ENCODE measurements at places on chromosomes 16 and 17. TPM values are rescaled to one million over a fixed set of nuclear protein-coding genes. Genes with fewer than 3 reads are reported as not detected.

GRCh38 chr16:57540387-57540786 lies 2.1 kb upstream of the ADGRG5 start:
- DNase-seq, result no peak

- no peak for DNase-seq
Measured at GRCh38 chr16:3698941-3699340, 18.4 kb downstream of the TRAP1 start.

DNA sequence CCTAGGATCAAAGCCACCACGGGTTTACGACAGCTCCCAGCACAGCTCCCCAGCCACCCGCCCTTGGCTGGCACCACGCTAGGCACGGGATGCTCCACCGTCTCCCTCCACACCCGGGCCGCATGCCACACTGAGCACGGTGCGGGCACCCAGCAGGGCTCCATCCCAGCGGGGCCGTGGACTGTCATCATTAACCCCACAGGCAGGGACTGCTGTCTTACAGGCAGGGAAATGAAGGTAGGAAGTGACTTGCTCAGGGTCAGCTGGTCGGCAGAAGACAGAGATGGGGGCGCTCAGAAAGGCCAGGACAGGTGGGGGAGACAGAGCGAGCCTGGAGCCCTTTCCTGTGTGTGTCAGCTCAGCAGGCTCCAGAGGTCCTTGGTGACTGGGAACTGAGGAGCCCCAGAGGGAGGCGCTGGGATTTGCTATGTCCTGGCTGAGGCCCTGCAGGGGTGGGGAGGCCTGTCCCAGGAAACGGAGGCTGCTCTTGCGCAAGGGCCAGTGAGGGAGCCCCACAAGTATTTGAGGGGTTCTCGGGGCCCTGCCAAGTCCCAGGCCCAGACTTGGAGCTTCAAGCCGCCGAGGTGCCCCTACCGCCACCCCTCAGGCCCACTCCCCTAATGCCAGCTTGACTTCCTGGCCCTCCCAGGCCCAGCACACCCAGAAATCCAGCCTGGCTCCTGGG lies 3.2 kb downstream of the UBALD1 start:
- no peak for DNase-seq

- DNase-seq, result no peak
Measured at GRCh38 chr16:89613231-89613953, at the start of gene DPEP1. Gene DPEP1 (plus strand): TSS chr16:89613642. CDS start chr16:89630411, 16,769 bp downstream.

GRCh38 chr17:7282752-7283321 lies 1.3 kb downstream of the SLC2A4 start:
- no peak for DNase-seq

- DNase-seq, result no peak
Measured at GRCh38 chr17:8664456-8665126, 34.1 kb upstream of the MYH10 start.

DNA sequence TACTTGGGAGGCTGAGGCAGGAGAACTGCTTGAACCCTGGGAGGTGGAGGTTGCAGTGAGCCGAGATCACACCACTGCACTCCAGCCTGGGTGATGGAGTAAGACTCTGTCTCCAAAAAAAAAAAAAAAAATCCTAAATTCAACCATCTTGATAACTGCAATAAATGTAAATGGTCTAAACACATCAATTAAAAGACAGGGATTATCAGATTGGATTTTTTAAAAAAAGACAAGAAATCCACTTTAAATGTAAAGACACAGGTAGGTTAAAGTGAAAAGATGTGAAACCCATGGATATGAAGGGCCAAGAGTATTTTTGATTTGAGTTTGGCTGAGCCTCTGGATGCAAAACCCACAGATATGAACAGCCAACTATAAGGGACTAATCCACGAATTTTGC lies 64.2 kb upstream of the ATP2A3 start:
- no peak for DNase-seq

The RBFOX1 gene
- 70.2 TPM for total RNA-seq

The ZNF750 gene
- 0.13 TPM for total RNA-seq

DNA sequence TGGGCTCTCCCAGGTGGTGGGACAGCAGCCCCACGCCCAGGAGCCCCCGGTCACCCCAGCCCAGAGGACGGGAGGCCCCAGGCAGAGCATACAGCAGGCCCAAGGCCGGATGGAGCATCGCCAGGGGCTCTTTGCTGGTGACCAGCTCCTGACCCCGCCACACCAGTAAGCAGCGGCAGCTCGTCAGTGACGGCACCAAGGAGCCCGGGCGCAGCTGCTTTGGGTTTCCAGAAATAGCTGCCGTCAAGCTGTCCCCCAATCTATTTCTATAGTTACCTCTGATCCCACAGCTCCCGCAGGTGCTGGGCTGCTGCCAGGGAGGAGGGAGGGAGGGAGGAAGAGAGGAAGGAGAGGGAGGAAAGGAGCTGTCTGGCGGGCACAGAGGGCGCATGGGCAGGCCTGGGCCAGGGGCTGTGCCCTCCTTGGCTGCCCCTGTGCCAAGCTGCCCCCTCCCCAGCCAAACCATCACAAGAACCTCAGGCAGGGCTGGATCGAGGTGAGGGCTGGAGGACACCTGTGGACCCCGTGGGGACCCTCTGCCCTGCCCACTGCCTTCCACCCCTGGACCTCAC lies 10.8 kb upstream of the RASD1 start:
- DNase-seq, result peak; percentile 82

DNA sequence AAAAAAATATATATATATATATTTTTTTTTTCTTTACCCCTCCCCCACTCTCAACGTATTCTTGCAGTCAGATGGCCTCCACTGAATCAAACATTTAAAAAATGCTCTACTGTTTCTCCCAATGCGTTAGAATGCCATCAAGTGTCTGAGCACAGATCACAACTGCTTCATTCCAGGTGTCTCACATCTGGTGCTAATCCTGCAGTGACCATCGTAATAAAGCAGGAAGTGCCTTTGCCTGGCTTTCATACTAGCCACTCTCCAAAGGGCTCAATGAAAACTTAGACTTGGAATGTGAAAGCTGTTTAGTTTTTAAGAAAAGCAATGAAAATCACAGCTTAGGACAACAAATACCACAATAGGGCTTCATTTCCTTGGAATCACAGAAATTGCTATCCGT lies 37.2 kb downstream of the SKAP1 start:
- no peak for DNase-seq

- DNase-seq, result peak; percentile 87
Measured at GRCh38 chr17:333626-334396, 18.8 kb downstream of the RPH3AL start.

The ITGA2B gene
- 0.62 TPM for total RNA-seq

The METTL9 gene
- 47.4 TPM for total RNA-seq

- no peak for DNase-seq
Measured at GRCh38 chr16:13070268-13070667, 168.9 kb downstream of the SHISA9 start.

GRCh38 chr17:80920441-80920840 lies 71.2 kb upstream of the CHMP6 start:
- no peak for DNase-seq

GRCh38 chr17:83174362-83175118 lies 95.1 kb downstream of the METRNL start:
- peak; percentile 61 for DNase-seq

GRCh38 chr17:4433515-4434031 lies at the start of gene SPNS3:
Gene SPNS3 (plus strand): TSS chr17:4433940. CDS start chr17:4433968, 28 bp downstream.
- no peak for DNase-seq

GRCh38 chr16:84648595-84649510 lies 542 bp downstream of the KLHL36 start:
- DNase-seq, result peak; percentile 75

The CCDC78 gene
- total RNA-seq, result 0.32 TPM

The DOC2B gene
- 3.4 TPM for total RNA-seq

The FSCN2 gene
- 0.19 TPM for total RNA-seq

The PDE6G gene
- not detected for total RNA-seq

- peak; percentile 39 for DNase-seq
Measured at GRCh38 chr16:88932929-88933328, 44.1 kb downstream of the CBFA2T3 start.

- DNase-seq, result no peak
Measured at GRCh38 chr17:40541060-40541872, 24.0 kb downstream of the CCR7 start.

The PHOSPHO1 gene
- total RNA-seq, result 0.22 TPM

The KRT33A gene
- not detected for total RNA-seq

The TP53TG3F gene
- total RNA-seq, result not detected

GRCh38 chr17:79845601-79845949 lies 6.3 kb upstream of the CBX4 start:
- DNase-seq, result peak; percentile 46

The CCDC200 gene
- not detected for total RNA-seq

DNA sequence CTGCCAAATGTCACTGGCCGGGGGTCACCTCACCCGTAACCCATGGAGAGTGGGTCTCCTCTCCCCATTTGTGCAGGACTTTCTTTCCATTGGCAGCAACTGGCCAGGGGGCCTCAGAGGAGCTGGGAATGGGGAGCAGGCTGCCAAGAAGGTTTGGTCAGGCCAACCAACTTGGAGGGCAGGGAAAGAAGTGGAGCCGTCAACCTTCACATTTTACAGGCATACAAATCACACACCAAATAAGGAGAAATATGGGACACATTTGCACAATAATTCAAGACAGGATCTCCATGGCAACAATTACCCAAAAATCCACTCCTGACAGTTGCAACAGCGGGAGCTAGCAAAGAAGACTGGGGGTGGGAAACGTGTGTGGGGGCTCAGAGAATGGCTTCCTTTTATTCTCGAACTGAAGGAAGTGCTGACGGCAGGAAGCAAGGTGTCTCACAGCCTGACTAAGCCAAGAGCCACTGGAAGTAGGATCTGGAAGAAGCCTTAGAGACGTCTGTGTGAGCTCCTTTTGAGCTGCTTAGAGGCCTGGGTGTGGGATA lies 20.9 kb downstream of the RPRML start:
- no peak for DNase-seq

The ARMC5 gene
- total RNA-seq, result 5.8 TPM

DNA sequence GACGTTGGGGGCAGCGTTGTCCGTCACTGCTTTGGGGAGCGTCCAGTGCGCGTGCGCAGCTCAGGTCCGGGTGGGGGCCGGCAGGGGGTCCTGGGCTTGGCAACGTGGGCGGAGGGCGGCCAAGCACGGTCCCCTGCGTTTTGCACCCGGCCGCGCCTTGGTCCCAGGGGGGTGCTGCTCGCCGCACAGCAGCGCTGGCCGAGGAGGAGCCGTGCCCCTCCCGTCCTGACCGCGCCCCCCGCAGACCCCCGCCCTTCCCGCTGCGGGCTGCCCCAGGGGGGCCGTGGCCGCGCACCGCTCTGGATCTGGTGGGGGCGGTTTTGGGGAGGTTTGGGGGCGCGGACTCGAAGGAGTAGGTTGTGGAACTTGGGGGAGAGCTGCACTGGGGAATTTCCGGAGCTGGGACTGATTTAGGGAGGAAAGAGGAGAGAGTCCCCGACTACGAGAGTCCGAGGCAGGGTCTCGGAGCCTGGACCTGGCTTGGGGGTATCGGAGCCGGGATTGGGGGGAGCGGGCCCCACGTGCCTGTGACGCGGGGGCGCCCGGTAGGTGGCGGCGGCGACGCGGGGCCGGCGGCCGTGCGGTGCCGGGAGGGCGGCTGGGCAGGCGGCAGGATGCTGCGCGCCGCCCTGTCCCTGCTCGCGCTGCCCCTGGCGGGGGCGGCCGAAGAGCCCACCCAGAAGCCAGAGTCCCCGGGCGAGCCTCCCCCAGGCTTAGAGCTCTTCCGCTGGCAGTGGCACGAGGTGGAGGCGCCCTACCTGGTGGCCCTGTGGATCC lies at the start of gene SLC9A5:
Gene SLC9A5, plus strand, starts transcription at position 579 of the 777 bp plus-strand sequence. Its CDS starts 36 bp downstream, at position 615.
- DNase-seq, result peak; percentile 61

The IL17C gene
- not detected for total RNA-seq

The LGALS9B gene
- total RNA-seq, result not detected

GRCh38 chr17:42906772-42907446 lies 6.3 kb downstream of the G6PC1 start:
- no peak for DNase-seq

DNA sequence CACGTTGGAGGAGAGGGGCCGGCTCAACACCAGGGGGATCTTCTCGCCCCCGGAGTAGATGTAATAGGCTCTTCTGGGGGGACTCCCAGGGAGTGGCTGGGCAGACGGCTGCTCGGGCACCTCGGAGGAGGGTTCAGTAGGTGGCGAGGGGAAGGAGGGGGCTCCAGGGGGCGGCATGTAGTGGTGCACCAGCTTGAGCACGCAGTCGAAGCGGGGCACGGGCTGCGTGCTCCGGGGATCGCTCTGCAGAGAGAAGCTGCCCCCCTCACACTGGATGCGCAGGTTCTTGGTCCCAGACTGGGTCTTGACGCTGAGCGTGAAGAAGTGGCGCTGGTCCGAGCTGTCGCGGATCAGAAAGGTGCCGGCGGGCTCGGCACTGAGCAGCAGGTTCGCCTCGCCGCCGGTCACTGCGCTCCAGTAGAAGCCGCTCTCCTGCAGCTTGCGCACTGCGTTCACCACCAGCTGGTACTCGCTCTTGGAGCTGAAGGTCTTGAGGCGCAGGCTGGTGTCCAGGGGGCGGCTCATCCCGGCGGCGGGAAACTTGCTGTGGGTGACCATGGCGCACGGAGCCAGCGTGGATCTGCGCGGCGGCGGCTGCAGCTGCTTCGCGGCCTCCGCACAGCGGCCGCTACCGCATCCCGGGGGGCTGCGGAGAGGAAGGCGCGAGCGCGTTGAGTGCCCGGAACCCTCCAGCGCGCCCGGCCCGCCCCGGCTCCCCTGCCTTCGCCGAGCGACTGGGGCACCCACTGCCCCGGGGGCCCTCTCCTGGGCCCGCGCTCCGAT lies 1.1 kb downstream of the SOCS3 start:
- no peak for DNase-seq

DNA sequence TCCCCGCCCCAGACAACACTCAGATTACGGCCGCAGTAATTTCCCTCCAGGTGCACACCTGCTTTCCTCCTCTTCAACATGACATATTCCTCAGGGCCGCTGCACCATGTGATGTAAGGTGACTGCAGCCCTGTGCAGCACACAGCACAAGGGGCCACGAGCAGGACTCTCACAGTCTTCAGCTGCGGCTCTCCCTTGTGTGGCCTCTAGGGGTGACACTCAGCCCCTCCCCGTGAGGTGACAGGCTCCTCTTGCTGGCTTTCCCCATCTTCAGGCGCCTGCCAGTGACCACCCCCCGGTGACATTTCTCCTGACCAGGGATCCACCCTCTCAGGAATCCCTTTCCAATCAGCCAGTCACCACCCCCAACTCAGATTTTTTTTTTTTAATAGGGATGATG lies 31.3 kb upstream of the ABCC3 start:
- DNase-seq, result no peak

The TBC1D26 gene
- not detected for total RNA-seq

- peak; percentile 81 for DNase-seq
Measured at GRCh38 chr16:84836234-84836647, 16.5 kb downstream of the CRISPLD2 start.

DNA sequence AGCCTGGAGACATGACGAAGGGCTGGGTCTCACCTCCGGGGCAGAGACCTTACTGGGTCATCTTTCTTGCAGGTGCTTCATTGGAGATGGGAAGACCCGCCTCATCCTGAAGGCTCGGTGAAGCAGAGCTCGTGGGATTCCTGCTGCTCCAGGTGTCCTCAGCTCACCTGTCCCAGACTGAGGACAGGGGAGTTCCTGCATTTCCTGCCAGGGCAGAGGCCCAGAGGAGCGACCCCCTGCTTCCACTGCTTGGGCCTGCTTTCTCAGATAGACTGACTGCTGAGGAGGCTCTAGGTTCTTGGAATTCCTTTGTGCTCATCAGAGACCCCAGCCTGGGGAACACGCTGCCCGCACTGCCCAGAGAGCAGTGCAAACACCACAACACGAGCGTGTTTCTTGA lies 11.6 kb downstream of the AQP8 start:
- no peak for DNase-seq

- DNase-seq, result no peak
Measured at GRCh38 chr16:72978212-72978611, 69.7 kb downstream of the ZFHX3 start.
